Breast epithelium (tissue), 4 donors: ENCODE measurements at places on chromosomes 4 and X.

- peaks cover 6% of the 10 kb centered on the region for H3K4me1 ChIP-seq
- H3K27me3 ChIP-seq, result no peaks in the 10 kb centered on the region
- DNase-seq, result no peak
- no peak overlapping the region for H3K27ac ChIP-seq
- H3K4me3 ChIP-seq, result no peak overlapping the region
These were observed 26.0 kb downstream of the SH3TC1 start for GRCh38 chr4:8224975-8225625.

GRCh38 chrX:13868591-13868990 lies 51.7 kb upstream of the GPM6B start:
- H3K36me3 ChIP-seq, result no peaks in the 10 kb centered on the region
- no peak for DNase-seq
- H3K4me1 ChIP-seq, result no peaks in the 10 kb centered on the region
- peaks cover 42% of the 10 kb centered on the region for H3K27me3 ChIP-seq
- no peak overlapping the region for H3K4me3 ChIP-seq

GRCh38 chrX:68658530-68658929 lies 11.1 kb downstream of the STARD8 start:
- no peak overlapping the region for H3K4me3 ChIP-seq
- no peak overlapping the region for H3K27ac ChIP-seq
- H3K4me1 ChIP-seq, result no peaks in the 10 kb centered on the region

- peak; percentile 19 for DNase-seq
- no peak overlapping the region for H3K4me3 ChIP-seq
- no peaks in the 10 kb centered on the region for H3K4me1 ChIP-seq
- H3K27ac ChIP-seq, result no peak overlapping the region
- H3K36me3 ChIP-seq, result no peaks in the 10 kb centered on the region
- peaks cover 17% of the 10 kb centered on the region for H3K27me3 ChIP-seq
These were observed 63.2 kb downstream of the PHEX start for GRCh38 chrX:22095286-22095685.

- no peak overlapping the region for H3K4me3 ChIP-seq
- no peak for DNase-seq
- H3K4me1 ChIP-seq, result no peaks in the 10 kb centered on the region
- no peaks in the 10 kb centered on the region for H3K36me3 ChIP-seq
These were observed 27.8 kb downstream of the APOOL start for GRCh38 chrX:85031505-85031904.

GRCh38 chr4:161816958-161817357 lies 346.8 kb downstream of the FSTL5 start:
- peaks cover 4% of the 10 kb centered on the region for H3K36me3 ChIP-seq
- no peak overlapping the region for H3K27ac ChIP-seq
- no peaks in the 10 kb centered on the region for H3K4me1 ChIP-seq
- DNase-seq, result no peak

- no peak for DNase-seq
- H3K27me3 ChIP-seq, result no peaks in the 10 kb centered on the region
- H3K4me3 ChIP-seq, result no peak overlapping the region
These were observed 123.0 kb upstream of the PCDH18 start for GRCh38 chr4:137655302-137655701.

GRCh38 chrX:103941201-103941975 lies 21.0 kb upstream of the TMSB15B start:
- DNase-seq, result no peak
- no peaks in the 10 kb centered on the region for H3K36me3 ChIP-seq
- no peak overlapping the region for H3K27ac ChIP-seq

- no peak overlapping the region for H3K27ac ChIP-seq
- H3K4me3 ChIP-seq, result no peak overlapping the region
- DNase-seq, result no peak
- H3K27me3 ChIP-seq, result no peaks in the 10 kb centered on the region
These were observed 193.7 kb downstream of the SPATA18 start for GRCh38 chr4:52244848-52245247.

- H3K4me1 ChIP-seq, result no peaks in the 10 kb centered on the region
- DNase-seq, result no peak
- no peak overlapping the region for H3K27ac ChIP-seq
- H3K4me3 ChIP-seq, result no peak overlapping the region
These were observed 345.8 kb upstream of the PPARGC1A start for GRCh38 chr4:24235618-24236017.

DNA sequence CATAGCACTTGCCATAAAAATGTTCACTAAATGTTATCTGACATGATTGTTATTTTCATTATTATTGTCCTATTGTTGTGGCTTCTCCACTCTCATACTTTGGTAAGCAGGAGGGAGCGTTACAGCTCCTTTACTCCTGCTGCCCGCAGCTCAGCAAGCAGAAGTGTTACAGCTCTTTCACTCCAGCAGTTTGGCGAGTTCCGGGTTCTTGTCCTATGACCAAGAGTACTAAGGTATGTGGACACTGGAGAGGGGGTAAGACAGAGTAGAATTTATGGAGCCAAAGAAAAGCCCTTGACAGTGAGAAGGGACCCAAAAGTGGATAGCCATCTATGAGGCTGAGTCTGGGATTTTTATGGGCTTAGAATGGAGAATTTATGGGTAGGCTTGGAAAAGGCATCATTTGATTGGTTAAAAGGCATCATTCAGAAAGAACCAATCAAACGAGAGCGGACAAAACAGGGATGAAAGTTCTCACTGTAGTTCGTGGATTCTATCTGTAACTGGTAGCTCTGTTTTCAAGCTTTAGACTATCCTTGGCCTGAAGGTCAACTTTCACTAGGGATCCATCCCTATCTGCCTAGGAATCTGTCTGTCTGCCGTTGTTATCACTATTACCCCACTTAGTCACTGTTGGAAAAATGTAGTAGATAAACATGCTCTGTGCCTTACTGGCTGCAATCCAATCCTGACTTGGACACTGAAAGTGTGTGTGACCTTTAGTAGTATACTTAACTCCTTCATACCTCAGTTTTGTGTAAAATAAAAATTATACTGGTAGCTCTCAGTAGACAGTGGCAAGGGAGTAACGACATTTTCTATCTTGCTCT lies 545.6 kb upstream of the LCORL start:
- no peak overlapping the region for H3K27ac ChIP-seq
- no peak for DNase-seq
- H3K36me3 ChIP-seq, result no peaks in the 10 kb centered on the region

- H3K4me3 ChIP-seq, result peak overlapping the region; percentile 34
- no peaks in the 10 kb centered on the region for H3K36me3 ChIP-seq
- peak overlapping the region; percentile 76 for H3K27ac ChIP-seq
- peak; percentile 73 for DNase-seq
These were observed 74.2 kb downstream of the LIMCH1 start for GRCh38 chr4:41611881-41612871.

DNA sequence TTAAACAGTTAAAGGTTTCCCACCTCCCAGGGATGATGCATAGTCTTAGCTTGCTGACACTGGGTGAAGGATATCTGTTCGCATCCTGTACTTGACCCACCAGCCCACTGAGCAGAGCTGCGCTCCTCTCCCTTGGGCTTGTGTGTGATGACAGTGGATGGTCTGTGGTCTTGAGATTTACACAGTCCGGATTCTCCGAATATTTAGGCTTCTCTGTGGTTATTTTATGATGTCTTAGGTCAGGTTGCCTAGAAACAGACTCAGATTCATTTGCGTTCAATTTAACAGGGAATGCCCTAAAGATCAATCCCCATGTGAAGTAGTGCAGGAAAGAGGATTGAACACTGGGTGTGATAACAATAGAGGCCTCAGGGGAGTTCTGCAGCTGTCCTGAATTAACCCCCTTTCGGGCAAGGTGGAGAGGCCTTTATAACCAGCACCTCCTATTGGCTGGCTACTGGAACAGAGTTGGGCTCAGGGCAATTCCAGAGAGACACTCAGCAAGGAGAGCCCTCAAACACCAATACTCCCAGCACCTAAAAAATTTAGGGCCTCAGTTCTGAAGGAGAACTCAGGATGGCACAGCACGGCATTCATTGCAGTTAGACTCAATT lies 653.2 kb upstream of the GALNT7 start:
- no peaks in the 10 kb centered on the region for H3K36me3 ChIP-seq
- DNase-seq, result no peak
- no peaks in the 10 kb centered on the region for H3K4me1 ChIP-seq
- H3K4me3 ChIP-seq, result no peak overlapping the region

- no peaks in the 10 kb centered on the region for H3K4me1 ChIP-seq
- no peaks in the 10 kb centered on the region for H3K36me3 ChIP-seq
- DNase-seq, result no peak
- H3K27ac ChIP-seq, result no peak overlapping the region
- H3K4me3 ChIP-seq, result no peak overlapping the region
These were observed 13.0 kb upstream of the SOWAHD start for GRCh38 chrX:119745283-119745848.

GRCh38 chrX:54415534-54416350 lies 24.5 kb upstream of the TSR2 start:
- no peak for DNase-seq
- H3K4me3 ChIP-seq, result no peak overlapping the region
- H3K27ac ChIP-seq, result no peak overlapping the region
- H3K27me3 ChIP-seq, result peaks cover 28% of the 10 kb centered on the region
- no peaks in the 10 kb centered on the region for H3K4me1 ChIP-seq

DNA sequence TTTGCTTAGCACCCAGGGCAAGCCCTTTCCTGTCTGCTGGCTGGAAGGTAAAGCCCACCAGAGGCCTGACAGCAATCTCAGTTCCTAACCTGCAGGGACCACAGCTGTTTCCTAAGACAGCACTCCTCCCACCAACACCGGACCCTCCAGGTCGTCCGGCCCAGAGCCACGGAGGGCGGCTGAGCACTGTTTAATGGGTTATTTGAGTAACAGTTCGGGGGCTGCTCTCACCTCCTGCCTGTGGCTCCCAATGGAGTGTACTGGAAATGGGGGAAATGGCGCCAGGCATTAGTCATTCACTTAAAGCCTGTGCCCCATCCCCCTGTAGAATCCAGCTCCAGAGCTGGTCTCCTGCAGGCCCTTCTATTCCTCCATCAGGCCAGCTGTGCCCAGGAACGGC lies 81.6 kb upstream of the ADRA2C start:
- no peaks in the 10 kb centered on the region for H3K36me3 ChIP-seq
- H3K4me3 ChIP-seq, result no peak overlapping the region
- no peak overlapping the region for H3K27ac ChIP-seq
- DNase-seq, result no peak

DNA sequence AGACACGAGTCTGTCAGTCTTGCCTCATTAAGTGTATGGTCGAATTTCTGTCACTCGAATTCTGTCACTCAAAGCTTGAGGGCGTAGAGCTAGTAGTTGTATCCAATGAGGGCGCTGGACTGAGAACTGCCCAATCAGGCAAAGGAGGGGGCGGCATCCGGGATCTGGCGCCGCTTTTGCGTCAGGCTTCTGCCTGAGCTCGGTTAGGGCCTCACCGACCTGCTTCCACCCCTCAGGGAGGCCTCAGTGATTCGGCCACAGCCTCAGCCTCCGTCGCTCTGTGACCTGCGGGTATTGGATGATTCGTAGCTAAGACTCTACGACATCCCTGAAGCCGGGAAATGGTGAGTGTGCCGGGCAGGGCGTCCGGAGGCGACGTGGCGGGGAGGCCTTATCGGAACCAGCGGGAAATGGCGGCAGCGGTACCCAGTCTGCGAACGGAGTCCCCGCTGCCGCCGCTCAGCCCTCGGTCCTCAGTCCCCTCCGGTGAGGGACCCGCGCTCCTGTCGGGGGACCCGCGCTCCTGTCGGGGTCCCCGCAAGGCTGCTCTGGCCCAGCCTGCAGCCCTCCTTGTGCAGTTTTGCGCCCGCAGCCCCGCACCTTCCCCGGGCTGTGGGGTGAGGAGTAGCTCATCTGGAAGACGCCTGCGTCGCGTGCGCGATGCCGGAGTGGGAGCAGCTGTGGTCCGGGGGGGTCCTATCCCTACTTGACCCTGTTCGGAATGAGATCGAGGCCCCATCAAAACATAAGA lies 88.3 kb downstream of the ZNF718 start:
- H3K36me3 ChIP-seq, result no peaks in the 10 kb centered on the region
- DNase-seq, result peak; percentile 74
- no peaks in the 10 kb centered on the region for H3K4me1 ChIP-seq
- H3K4me3 ChIP-seq, result peak overlapping the region; percentile 68
- H3K27me3 ChIP-seq, result no peaks in the 10 kb centered on the region
- H3K27ac ChIP-seq, result peak overlapping the region; percentile 80

DNA sequence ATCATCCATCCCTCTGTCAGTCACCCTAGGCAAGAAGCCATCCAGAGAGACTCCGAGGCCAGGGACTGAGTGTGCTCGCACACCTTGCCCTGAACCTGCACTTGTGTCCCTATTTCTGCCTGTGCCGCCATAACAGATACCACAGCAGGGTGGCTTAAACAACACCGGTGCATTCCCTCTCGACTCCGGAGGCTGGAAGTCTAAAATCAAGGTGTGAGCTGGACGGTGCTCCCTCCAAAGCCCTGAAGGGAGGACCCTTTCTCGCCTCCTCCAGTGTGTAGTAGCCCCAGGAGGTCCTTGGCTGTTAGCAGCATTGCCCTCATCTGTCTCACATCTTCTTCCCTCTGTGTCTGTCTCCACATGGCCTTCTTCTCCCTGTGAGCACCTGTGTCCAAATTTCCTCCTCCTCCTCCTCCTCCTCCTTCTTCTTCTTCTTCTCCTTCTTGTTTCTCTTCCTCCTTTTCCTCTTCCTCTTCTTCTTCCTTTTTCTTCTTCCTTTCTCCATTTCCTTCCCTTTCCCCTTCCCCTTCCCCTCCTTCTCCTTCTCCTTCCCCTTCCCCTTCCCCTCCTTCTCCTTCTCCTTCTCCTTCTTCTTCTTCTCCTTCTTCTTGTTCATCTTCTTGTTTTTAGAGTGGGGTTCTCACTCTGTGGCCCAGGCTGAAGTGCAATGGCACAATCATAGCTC lies 98.1 kb upstream of the ENPP6 start:
- H3K27me3 ChIP-seq, result no peaks in the 10 kb centered on the region
- H3K36me3 ChIP-seq, result no peaks in the 10 kb centered on the region
- DNase-seq, result no peak
- H3K4me3 ChIP-seq, result no peak overlapping the region
- H3K4me1 ChIP-seq, result no peaks in the 10 kb centered on the region

GRCh38 chr4:70902577-70903290 lies 565 bp downstream of the MOB1B start:
- no peaks in the 10 kb centered on the region for H3K27me3 ChIP-seq
- H3K4me1 ChIP-seq, result no peaks in the 10 kb centered on the region
- peak overlapping the region; percentile 87 for H3K4me3 ChIP-seq
- H3K36me3 ChIP-seq, result no peaks in the 10 kb centered on the region
- DNase-seq, result peak; percentile 18

- no peak for DNase-seq
- H3K27me3 ChIP-seq, result no peaks in the 10 kb centered on the region
- H3K4me3 ChIP-seq, result no peak overlapping the region
- no peaks in the 10 kb centered on the region for H3K36me3 ChIP-seq
These were observed 197.8 kb downstream of the FRAS1 start for GRCh38 chr4:78254893-78255292.
